Uterine smooth muscle cell (primary cell): ENCODE measurements at places on chromosomes 2 and 18. TPM values are rescaled to one million over a fixed set of nuclear protein-coding genes. Genes with fewer than 3 reads are reported as not detected.

Gene RAB31
- 50.5 and 71.5 TPM in 2 replicates for total RNA-seq

Gene GCG
- not detected in 2 replicates for total RNA-seq

Gene RNF125
- 0.50 and 0.89 TPM in 2 replicates for total RNA-seq

Gene AFTPH
- 37.1 and 39.9 TPM in 2 replicates for total RNA-seq

Gene AOX1
- 56.2 and 86.3 TPM in 2 replicates for total RNA-seq

Gene MAP3K20
- total RNA-seq: 125 and 161 TPM in 2 replicates

Gene BZW1
- 303 and 519 TPM in 2 replicates for total RNA-seq

Gene MALL
- total RNA-seq: 18.1 and 59.2 TPM in 2 replicates

Gene TMEM247
- total RNA-seq: not detected in 2 replicates

Gene NYAP2
- total RNA-seq: not detected in 2 replicates

Gene RAMP1
- 13.1 and 40.0 TPM in 2 replicates for total RNA-seq

Gene AQP12B
- total RNA-seq: not detected in 2 replicates

Gene MRPS5
- total RNA-seq: 54.9 and 65.4 TPM in 2 replicates

Gene FKBP1B
- 6.6 and 10.9 TPM in 2 replicates for total RNA-seq

Gene CCDC141
- total RNA-seq: 0.11 TPM in 1 of 2 replicates, not detected in the other

Gene SPP2
- not detected in 2 replicates for total RNA-seq

Gene RESP18
- total RNA-seq: not detected in 2 replicates

Gene ATP8B1
- 46.1 and 48.7 TPM in 2 replicates for total RNA-seq

Gene ABCB6
- 28.1 and 38.4 TPM in 2 replicates for total RNA-seq

Gene AKAIN1
- not detected in 2 replicates for total RNA-seq

Gene ANO7
- total RNA-seq: 0.37 and 0.44 TPM in 2 replicates

Gene ASXL3
- 0.87 and 3.3 TPM in 2 replicates for total RNA-seq

Gene DPYSL5
- not detected in 2 replicates for total RNA-seq

Gene MFSD2B
- under 0.01 and 0.11 TPM in 2 replicates for total RNA-seq

Gene HSBP1L1
- 7.6 and 7.9 TPM in 2 replicates for total RNA-seq

Gene AMER3
- not detected in 2 replicates for total RNA-seq

Gene SLC5A7
- total RNA-seq: not detected in 2 replicates

Gene TBR1
- not detected in 2 replicates for total RNA-seq

Gene NPC1
- total RNA-seq: 117 and 325 TPM in 2 replicates

Gene CGREF1
- 1.4 and 6.2 TPM in 2 replicates for total RNA-seq

Gene RFTN2
- total RNA-seq: 1.7 and 4.2 TPM in 2 replicates

Gene CROCC2
- under 0.01 TPM in 1 of 2 replicates, not detected in the other for total RNA-seq

Gene LIMS1
- total RNA-seq: 99.1 and 142 TPM in 2 replicates

Gene TCF23
- total RNA-seq: not detected in 2 replicates

Gene C2orf15
- not detected in 2 replicates for total RNA-seq

Gene SRD5A2
- total RNA-seq: not detected in 2 replicates

Gene RAD51AP2
- total RNA-seq: 0.11 TPM in 1 of 2 replicates, not detected in the other

Gene GPR75
- total RNA-seq: 1.1 and 1.4 TPM in 2 replicates

Gene PLCD4
- 2.1 and 2.6 TPM in 2 replicates for total RNA-seq

Gene TYMS
- 18.0 and 49.2 TPM in 2 replicates for total RNA-seq

Gene MROH2A
- total RNA-seq: not detected in 2 replicates

Gene TLX2
- not detected in 2 replicates for total RNA-seq

Gene SLC14A1
- 13.3 and 34.7 TPM in 2 replicates for total RNA-seq

Gene REG3A
- not detected in 2 replicates for total RNA-seq

Gene GREB1L
- total RNA-seq: 4.2 and 5.0 TPM in 2 replicates

Gene ALPG
- total RNA-seq: not detected in 2 replicates

Gene MRO
- total RNA-seq: 0.12 TPM in 1 of 2 replicates, not detected in the other

Gene REG3G
- total RNA-seq: not detected in 2 replicates

Gene USP14
- total RNA-seq: 36.1 and 38.6 TPM in 2 replicates

Gene GALR1
- total RNA-seq: under 0.01 TPM in 1 of 2 replicates, not detected in the other

Gene ARHGAP28
- total RNA-seq: 5.2 and 5.9 TPM in 2 replicates
